Activated CD8-positive, alpha-beta memory T cell treated with anti-CD3 and anti-CD28 coated beads, Interleukin-2, amount 10 ng/mL, durations not matched to agents 7 days and 5 days (primary cell): ENCODE measurements at places on chromosomes 2 and 18.

DNA sequence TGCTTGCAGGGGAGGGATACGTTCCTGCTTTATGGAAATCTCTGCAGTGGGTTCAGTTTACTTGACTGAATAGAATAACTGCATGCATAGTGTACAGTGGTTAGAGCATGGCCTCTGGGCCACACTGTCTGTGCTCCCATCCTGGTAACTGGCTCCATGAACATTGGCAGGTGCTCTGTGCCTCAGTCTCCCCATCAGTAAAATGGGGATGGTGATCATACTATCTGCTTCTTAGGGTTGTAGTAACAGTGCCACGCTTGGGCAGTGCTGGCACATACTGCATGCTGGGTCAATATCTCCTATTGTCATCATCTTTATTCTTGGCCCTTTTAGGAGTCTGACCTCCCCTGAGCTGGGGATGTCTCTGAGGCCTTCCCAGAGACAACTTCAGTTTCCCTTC lies 117.3 kb downstream of the CTIF start:
- H3K27me3 ChIP-seq: peaks cover 9% of the 10 kb centered on the region
- no peak for DNase-seq
- H3K4me3 ChIP-seq: no peak overlapping the region
- no peaks in the 10 kb centered on the region for H3K4me1 ChIP-seq

- H3K4me1 ChIP-seq: peaks cover 41% of the 10 kb centered on the region
- peaks cover 12% of the 10 kb centered on the region for H3K27me3 ChIP-seq
- DNase-seq: peak; percentile 62
- H3K27ac ChIP-seq: peak overlapping the region; percentile 75
Measured at GRCh38 chr18:76374330-76375281, 120.4 kb downstream of the ZNF516 start.

DNA sequence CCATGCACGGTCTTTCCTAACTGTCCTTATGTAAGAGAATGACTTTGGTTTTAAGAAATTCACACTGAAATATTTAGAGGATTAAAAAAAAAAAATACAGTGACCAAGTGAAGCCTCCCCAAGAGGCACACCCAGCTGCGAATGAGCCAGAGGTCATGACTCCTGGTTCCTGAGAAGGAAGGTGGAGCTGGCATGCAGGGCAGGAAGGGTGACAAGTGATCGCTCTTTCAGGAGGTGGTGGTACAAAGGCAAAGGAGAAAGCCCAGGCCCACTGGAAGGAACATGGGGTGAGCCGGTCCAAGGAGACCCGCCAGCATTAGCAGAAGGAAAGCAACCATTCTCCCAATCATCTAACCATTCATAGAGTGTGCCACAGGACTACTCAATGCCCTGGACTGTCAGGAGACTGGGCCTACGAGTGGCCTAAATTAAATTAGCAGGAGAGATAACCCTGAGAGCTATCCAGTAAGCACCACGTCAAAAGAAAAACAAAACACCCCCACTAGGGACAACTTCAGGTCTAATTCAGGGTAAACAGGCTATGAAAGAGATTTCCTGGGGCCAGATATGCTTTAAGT lies 7.8 kb downstream of the INO80C start:
- H3K27ac ChIP-seq: no peak overlapping the region
- H3K27me3 ChIP-seq: no peaks in the 10 kb centered on the region
- no peak for DNase-seq
- H3K36me3 ChIP-seq: peaks cover 11% of the 10 kb centered on the region

DNA sequence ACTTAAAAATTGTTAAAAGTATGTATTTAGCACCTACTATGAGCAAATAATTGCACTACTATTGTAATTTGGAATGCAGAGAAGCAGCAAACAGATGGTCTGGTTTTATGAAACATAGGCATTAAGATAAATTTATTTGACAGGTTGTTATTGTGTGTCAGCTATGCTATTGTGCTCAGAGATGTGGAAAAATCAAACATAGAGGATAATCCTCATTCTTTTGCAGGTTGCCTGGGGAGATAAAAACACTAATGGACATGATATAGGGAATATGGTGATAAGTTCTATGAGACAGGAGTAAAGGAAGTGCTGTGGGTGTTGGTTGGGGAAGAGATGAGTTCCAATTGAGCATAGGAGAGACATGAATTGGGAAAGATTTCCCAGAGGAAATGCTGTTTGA lies 71.3 kb downstream of the PPP1R1C start:
- DNase-seq: no peak
- no peak overlapping the region for H3K4me3 ChIP-seq
- no peak overlapping the region for H3K27ac ChIP-seq
- no peaks in the 10 kb centered on the region for H3K4me1 ChIP-seq
- no peaks in the 10 kb centered on the region for H3K36me3 ChIP-seq

- H3K27ac ChIP-seq: no peak overlapping the region
- no peaks in the 10 kb centered on the region for H3K4me1 ChIP-seq
- no peaks in the 10 kb centered on the region for H3K36me3 ChIP-seq
- no peak for DNase-seq
Measured at GRCh38 chr2:223003191-223003590, 48.8 kb upstream of the KCNE4 start.

GRCh38 chr2:58428096-58429013 lies 187.2 kb upstream of the FANCL start:
- H3K36me3 ChIP-seq: no peaks in the 10 kb centered on the region
- peaks cover 6% of the 10 kb centered on the region for H3K4me1 ChIP-seq
- H3K27ac ChIP-seq: no peak overlapping the region
- H3K4me3 ChIP-seq: peak overlapping the region; percentile 63
- no peak for DNase-seq

- peak overlapping the region; percentile 92 for H3K27ac ChIP-seq
- H3K27me3 ChIP-seq: peaks cover 24% of the 10 kb centered on the region
- H3K36me3 ChIP-seq: peaks cover 15% of the 10 kb centered on the region
- H3K4me1 ChIP-seq: peaks cover 46% of the 10 kb centered on the region
- peak; percentile 89 for DNase-seq
- peak overlapping the region; percentile 54 for H3K4me3 ChIP-seq
Measured at GRCh38 chr2:230877759-230878598, 13.2 kb downstream of the ITM2C start.

GRCh38 chr18:41144441-41144840 lies 810.6 kb upstream of the PIK3C3 start:
- H3K27me3 ChIP-seq: no peaks in the 10 kb centered on the region
- H3K27ac ChIP-seq: no peak overlapping the region
- no peaks in the 10 kb centered on the region for H3K4me1 ChIP-seq
- H3K4me3 ChIP-seq: no peak overlapping the region
- DNase-seq: no peak

DNA sequence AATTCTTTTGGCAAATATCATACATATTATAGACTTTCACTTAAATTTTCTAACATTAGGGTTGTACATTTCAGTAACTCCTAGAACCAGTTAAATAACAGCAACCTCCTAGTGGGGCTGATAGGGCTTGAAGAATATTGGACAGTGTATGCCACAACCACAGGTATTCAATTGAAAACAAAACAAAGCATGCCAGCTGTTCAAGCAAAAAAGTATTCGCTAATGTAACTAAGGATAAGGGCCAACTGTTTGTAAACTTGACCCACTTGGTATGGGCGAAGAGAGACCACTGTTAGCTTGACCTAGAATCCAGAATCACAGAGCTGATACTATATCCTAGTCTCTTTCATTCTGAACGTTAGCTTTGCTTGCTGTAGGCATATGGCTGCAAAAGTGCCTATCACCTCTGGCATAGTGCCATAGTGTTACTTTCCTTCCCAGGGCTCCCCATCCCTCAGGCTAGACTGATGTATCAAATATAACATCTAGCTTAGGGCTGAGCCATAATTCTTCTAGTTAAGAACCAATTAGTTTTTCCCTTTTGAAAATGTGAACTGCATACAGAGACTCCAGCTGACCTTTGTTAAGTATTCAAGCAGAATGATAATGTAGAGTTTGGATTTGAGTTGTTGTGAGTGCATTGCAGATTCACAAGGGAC lies 458.8 kb upstream of the NRXN1 start:
- H3K4me1 ChIP-seq: no peaks in the 10 kb centered on the region
- H3K27me3 ChIP-seq: no peaks in the 10 kb centered on the region
- H3K36me3 ChIP-seq: no peaks in the 10 kb centered on the region
